ENCODE measurements at places on chromosomes 11 and 22.

GRCh38 chr22:44003405-44004103 lies 20.5 kb upstream of the PARVB start:
- no peak for DNase-seq

- DNase-seq: no peak
Observed at GRCh38 chr22:48979482-48979881, 848.2 kb downstream of the BRD1 start.

- DNase-seq: no peak
Observed at GRCh38 chr11:129972611-129973010, 30.0 kb downstream of the PRDM10 start.

DNA sequence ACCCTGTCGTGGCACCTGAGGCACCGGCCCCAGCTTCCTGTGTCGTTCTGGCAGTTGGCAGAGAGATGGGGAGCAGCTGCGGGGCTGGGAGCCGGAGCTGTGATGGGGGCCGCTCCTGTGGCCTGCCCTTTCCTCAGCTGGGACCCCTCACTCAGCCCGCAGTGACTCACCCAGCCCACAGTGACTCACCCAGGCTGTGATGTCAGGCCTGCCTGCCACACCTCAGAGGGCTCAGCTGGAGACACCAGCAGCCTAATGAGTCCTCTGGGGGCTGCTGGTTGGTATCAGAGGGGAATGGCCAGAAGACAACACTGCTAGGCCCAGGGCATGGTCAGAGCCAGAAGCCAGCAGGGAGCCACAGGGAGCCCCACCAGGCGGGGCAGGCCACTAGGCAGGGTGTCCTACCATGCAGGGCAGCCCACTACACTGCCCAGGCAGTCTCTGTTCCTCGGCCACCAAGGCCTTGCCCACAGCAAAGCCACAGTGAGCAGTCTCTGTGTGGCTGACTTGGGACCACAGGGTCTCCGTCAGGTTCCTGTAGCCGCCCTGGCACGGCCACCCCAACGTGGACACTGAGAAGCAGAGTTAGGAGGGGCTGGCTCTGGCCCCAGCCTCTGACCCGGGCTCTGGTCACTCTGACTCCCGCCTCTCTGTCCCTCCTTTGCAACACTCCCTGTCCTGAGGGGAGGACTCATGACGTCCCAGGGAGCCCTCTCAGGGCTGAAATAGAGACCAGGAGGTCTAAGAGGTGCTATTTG lies 4.2 kb upstream of the FXYD2 start:
- DNase-seq: peak; percentile 6

- DNase-seq: no peak
Observed at GRCh38 chr11:74434528-74434927, 32.8 kb downstream of the KCNE3 start.

DNA sequence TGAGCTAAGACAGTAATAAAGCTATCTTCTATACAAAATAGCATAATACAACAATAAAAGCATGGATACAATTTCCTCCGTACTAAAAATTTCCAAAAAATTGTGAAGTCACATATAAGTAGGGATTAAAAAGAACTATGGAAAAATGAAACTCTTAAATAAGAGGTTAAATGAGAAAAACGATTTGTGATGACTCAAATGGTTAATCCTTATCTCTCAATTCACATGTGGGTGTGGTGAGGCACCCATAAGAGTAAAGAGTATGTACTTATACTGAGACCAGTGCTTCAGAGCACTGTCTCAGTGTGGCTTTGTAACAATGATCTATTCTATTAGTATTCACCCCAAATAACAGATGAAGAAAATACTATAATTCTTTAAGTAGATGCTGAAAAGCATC lies 25.0 kb upstream of the CCDC34 start:
- DNase-seq: no peak

DNA sequence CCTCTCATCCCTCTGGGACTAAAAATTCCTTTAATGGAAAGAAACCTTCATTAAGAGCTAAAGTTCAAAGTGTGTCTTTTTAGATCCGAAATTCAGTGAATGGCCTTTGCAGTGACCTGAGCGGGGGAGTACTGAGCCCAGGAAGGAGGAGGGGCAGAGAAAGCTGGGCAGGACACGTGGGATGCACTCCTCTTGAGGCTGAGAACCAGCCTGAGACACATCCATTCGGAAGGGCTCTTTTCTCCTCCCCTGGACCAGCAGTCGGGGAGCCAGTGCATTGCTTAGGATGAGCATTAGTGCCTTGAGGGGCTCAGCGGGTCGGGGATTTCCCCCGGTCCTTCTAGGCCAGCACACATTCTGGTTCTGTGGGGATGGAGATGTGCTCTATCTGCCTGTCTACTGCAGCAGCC lies 258.9 kb upstream of the B3GAT1 start:
- no peak for DNase-seq

Data from SJSA1 (cell line).